Tongue (tissue), 3 donors: ENCODE measurements at places on chromosomes 5 and 9. TPM values are rescaled to one million over a fixed set of nuclear protein-coding genes. Genes with fewer than 3 reads are reported as not detected.

The ACOT12 gene
- not detected for total RNA-seq

DNA sequence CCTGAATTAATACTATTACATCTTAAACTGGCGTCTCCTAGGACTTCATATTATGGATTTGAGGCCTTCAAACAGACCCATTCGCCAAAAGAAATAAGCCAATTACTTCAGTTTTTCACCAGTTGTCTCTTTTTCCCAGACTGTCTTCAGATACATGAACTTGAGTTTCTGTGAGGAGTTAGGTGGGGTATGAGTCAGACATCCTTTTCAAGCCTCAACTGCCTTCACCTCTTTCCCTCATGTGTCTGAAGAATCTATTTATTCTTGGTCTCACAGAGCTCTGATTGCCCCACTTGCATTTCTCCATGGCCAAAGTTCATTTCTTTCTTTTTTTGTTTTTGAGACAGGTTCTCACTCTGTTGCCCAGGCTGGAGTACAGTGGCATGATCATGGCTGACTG, 12.5 kb downstream of the WNT8A start:
- no peak for DNase-seq

The BARHL1 gene
- total RNA-seq, result not detected

DNA sequence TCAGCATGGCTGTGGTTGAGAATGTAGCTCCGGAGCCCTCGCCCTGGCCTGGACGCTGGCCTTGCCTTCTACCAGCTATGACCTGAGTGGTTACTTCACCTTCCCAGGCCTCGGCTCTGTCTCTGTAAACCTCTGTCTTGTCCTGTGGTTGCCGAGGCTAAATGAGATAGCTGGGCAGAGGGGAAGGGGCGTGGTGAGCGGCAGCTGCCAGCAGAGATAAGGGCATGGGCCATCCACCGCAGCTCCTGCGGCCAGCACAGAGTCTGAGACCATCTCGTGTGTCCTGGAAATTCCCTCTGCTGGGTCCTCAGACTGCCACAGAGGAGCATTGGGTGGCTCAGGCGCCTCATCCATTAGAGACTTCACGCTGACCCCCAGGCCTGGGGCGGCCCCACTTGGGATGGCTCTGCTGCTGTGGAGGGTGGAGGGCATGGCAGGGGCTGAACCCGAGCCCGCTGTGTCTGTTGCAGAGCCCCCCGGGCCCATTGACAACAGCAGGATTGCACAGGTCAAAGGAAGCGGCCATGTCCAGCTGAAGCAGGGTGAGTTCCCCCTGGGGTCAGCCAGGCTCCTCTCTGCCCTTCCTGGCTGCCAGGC, 43.9 kb downstream of the USP20 start:
- peak; percentile 20 for DNase-seq

The TRPM3 gene
- total RNA-seq, result 0.72 TPM

DNA sequence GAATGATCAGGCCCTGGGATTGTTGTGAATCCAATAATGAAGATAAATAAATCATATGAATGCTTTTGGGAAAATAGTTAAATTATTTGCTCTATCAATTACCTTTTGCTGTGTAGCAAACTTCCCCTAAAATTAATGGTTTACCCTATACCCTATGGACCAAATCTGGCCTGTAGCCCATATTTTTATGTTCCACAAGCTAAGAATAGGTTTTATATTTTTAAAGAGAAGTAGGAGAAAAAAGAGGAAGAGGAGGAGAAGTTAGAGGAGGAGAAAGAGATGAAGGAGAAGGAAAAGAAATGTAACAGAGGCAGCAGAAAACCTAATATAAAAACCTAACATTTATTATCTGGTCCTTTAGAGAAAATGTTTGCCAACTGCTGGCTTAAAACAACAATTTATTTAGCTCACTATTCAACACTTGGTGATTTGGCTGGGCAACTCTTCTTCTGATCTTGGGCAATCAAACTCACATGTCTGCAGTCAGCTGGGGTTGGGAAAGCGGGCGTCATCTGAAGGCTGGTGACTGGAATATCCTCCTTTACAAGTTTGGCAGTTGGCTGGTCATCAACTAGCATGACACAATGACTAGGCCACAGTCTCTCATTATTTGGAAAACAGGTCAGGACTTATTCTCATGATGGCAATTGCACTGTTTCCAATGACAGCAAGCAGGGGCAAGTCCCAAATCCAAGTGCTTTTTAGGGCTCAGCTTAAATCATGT, 522.9 kb downstream of the RASEF start:
- no peak for DNase-seq

GRCh38 chr5:170474489-170475274, 29.1 kb upstream of the KCNIP1 start:
- DNase-seq, result no peak

DNA sequence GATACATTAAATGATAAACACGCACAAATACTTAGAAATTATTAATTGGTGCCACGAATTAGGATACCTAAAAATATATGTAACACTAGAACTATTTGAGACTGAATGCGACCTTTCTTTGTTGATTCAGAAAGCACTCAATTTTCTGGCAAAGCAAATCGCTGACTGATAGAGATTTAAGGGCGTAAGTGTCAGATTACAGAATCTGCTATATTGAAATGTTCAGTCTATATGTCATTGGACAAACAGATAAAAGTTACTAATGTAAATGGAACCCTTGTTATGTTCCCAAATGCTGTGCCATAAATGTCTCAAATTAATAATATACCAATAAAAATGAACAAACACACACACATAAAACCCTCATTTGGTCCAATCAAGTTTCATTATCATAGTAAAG, 137.9 kb downstream of the MPDZ start:
- no peak for DNase-seq

DNA sequence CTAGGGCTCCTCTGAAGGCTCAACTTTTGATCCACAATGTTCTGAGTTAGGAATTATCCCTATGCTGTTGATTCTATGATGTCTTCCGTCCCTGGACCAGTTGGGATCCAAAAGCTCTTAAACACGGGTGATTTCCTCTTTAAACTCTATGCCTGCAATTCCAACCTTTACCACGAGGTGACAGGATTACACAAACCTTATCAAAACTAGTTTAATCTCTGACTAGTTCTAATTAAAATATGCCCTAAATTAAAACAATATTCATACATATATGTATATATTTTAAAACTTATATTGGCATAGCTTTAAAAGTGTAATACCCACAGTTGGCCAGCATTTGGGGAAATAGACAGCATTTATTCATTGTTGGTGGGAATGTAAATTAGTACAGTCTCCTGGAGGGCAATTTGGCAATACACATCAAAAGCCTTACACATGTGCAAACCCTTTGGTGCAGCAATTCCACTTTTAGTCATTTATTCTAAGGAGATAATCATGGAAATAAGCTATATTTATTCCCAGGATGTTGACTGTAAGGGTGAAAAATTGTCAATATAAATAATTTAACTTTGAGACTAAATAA, 51.6 kb upstream of the PHYKPL start:
- peak; percentile 31 for DNase-seq

GRCh38 chr9:130288393-130288792, 22.8 kb downstream of the HMCN2 start:
- peak; percentile 43 for DNase-seq

- DNase-seq, result no peak
Observed at GRCh38 chr9:37667706-37668105, 17.0 kb downstream of the FRMPD1 start.

The MARCHF11 gene
- total RNA-seq, result not detected

The SV2C gene
- 0.31 TPM for total RNA-seq

The IL31RA gene
- total RNA-seq, result 4.1 TPM

The EPB41L4B gene
- total RNA-seq, result 5.8 TPM

- DNase-seq, result no peak
Observed at GRCh38 chr9:118192807-118193206, 488.6 kb downstream of the TLR4 start.

The CHSY3 gene
- total RNA-seq, result 7.6 TPM

The FBXO10 gene
- total RNA-seq, result 29.5 TPM

The ACTBL2 gene
- not detected for total RNA-seq

- DNase-seq, result peak; percentile 40
Observed at GRCh38 chr9:137762414-137763061, 115.0 kb upstream of the CACNA1B start.

- no peak for DNase-seq
Observed at GRCh38 chr5:125336401-125336800, 590.0 kb upstream of the ZNF608 start.

DNA sequence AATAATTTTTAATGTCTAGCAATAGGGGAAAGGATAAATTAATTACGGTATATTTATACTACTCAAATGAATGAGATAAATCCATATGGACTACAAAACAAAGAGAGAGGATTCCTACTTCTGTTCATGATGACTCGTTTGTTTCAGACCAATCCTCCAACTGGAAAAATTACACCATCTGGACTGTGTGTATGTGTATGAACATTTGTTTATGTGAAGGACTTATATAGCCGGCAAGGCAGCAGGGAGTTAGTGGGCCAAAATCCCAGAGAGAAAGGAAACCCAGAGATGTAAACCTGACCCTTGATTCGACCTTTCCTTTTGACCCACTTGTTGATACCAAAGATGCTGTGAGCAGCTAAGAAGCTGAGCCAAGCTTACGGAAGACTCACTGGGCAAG, 20.1 kb downstream of the PDE6A start:
- no peak for DNase-seq

The GRIN1 gene
- 1.1 TPM for total RNA-seq

DNA sequence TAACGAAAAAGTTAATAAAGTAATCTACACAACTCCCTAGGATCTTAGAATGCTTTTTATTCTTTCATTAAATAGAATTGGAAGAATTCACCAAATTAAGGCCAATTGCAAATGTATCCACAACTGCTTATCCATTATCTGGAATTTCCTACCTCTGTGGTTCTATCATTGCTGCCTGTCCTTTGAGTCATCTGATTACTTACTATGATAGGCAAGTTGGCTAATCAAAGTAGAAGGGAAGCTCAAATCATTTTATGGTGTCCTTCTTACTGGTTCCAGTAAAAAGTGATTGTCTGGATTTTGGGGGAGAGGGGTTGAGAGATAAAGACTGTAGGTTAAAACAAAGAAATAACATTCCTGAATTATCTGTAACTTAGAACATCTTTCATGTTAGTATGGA, 161.4 kb upstream of the GNA14 start:
- DNase-seq, result no peak

The PLPPR1 gene
- 0.92 TPM for total RNA-seq

DNA sequence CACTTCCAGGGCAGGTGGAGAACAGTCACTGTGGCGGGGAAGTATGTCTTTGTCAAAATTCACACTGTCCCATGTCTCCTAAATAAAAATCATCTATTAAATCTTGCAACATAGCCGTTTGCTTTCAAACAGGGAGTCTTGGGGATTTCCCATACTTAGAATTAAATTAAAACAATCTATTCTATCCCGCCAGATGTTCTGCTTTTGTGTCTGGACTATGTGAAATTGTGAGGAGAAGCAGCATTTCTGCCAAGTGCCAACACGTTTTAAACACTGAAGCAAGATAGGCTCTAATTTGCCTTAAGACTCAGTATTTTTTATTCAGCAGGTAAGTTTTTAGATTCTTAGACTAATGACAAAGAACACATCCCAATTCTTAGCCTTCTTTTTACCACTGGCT, 73.7 kb downstream of the SPATA31C2 start:
- DNase-seq, result peak; percentile 19

DNA sequence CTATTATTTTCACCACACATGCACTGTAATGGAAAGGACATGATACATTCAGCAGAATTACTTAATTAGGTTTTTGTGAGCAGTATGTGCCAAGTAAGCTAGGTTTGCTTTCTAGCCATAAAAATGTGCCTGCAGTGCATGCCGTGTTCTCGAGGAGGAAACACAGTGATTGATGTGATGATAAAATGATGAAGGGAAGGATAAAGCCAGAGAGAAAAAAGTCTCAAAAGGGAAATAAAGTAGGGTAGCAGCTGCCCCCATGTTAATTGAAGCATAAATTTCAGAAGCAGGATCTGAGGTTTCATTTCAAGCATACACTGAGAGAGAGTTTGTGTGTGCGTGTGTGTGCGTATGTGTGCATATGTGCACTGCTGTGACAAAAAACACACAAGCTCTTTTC, 714.2 kb upstream of the C9orf72 start:
- no peak for DNase-seq

DNA sequence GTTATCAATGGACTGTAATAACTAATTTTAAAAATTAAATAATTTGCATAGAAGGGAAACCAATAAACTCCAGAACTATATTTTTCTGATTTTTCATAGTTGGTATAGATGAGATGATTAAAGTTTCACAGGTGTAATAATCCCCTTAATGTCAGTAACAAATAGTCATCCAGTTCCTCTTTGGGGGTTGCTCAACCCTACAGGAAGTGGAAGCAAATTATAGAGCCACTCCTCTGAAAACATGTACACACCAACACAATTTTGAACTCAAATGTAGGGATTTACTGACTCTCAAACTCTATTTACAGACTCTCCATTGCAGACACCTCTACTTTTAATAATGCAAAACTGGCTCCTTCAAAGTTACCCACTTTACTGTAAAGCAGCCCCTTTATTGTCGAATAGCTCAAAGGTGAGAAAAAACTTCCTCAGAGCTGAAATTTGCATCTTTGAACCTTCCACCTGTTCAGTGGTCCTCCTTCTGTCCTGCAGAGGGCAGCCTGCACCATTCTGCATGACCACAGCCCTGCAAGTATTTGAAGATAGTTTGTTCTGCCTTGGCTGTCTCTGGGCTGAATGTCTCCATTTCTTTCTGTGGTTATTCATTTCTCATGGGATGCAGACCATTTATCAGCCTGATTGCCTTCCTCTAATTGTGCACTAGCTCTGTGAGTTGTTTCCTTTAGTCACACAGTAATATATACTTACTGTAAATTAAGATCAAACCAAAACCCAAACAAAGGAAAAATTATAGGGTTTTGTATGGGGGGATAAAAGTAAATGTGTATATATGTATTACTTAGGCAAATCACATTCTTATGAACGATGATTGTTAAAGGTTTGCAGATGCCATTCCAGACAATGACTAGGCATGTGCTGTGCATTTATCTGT, 383.2 kb upstream of the SGCD start:
- peak; percentile 78 for DNase-seq

GRCh38 chr9:89773170-89773569, 168.4 kb downstream of the GADD45G start:
- no peak for DNase-seq

DNA sequence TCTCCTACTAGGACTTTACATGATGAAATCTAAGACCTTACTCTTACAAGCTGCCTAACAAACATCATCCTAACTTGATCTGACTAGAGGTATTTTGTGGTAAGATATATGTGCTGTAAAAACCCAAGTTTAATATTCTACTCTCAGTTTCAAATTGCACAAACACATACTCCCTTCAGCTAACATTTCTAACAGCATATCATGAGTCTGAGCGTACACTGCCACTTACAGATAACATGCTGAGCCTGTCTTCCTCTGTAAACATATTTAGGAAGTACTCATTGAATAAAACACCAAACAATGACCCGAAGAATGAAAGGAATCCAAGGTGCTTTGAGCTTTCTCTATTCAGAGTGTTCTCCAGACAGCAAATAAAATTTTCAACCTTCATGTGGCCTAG, 7.9 kb upstream of the ESM1 start:
- DNase-seq, result no peak

The KCNIP1 gene
- total RNA-seq, result 4.2 TPM

DNA sequence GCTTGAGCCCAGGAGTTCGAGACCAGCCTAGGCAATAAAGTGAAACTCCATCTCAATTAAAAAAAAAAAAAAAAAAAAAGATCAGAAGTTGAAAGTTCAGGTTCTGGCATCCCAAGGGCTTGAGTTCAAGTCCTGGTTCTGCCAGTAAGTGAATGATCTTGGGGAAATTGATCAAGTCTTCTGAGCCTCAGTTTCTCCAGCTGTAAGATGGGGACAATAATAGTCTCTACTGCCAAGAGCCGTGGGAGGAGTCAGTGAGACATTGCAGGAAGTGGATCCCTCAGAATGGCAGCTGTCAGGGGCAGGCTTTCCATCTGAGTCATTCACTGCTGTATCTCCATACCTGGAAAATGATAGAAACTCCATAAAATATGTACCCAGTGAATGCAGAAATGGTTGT, 37.8 kb upstream of the FUBP3 start:
- DNase-seq, result no peak
